ENCODE measurements at places on chromosomes 2 and 18.

GRCh38 chr2:2847209-2847676 is 516.2 kb upstream of the MYT1L start:
- DNase-seq, result no peak

GRCh38 chr2:209688385-209688784 is 83.2 kb upstream of the UNC80 start:
- no peak for DNase-seq

DNA sequence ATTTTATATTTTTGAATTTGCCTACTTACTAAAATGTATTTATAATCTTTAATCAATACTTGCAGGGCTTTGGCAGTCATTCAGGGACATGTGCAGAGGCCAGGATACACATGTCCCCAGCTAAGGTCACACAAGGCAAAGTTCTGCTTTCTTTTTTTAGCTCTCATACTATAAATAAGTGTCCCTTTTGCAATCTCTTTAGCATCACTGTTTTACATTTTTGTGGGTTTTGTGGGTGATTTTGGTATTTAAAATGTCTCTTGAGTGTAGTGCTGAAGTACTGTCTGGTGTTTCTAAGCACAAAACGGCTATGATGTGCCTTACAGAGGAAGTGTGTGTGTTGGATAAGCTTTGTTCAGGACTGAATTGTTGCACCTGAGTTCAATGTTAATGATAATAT is 309.0 kb upstream of the GULP1 start:
- DNase-seq, result peak; percentile 96

DNA sequence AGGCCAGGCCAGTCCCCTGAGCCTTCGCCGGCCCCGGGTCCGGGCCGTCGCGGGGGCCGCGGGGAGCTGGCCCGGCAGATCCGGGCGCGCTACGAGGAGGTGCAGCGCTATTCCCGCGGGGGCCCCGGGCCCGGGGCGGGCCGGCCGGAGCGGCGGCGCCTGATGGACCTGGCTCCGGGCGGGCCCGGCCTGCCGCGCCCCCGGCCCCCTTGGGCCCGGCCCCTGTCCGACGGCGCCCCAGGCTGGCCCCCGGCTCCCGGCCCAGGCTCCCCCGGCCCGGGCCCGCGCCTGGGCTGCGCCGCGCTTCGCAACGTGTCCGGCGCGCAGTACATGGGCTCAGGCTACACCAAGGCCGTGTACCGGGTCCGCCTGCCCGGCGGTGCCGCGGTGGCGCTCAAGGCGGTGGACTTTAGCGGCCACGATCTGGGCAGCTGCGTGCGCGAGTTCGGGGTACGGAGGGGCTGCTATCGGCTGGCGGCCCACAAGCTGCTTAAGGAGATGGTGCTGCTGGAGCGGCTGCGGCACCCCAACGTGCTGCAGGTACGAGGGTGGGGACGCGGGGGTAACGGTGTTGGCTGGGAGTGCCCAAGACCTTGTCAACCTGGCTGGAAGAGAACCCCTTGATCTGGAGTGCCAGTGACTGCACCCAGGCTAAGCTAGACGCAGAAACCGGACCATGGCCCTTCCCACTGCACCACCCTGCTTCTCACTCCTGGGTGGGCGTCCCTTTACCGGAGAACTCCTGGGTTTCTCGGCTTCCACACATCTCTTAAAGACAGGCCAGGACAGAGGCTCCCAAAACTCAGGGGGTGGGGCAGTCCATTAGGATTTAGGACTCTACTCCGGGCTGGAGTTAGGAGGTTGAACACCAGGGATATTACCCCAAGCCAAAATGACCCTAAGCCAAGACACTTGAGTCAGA is 739 bp downstream of the PKDCC start:
- DNase-seq, result peak; percentile 39

DNA sequence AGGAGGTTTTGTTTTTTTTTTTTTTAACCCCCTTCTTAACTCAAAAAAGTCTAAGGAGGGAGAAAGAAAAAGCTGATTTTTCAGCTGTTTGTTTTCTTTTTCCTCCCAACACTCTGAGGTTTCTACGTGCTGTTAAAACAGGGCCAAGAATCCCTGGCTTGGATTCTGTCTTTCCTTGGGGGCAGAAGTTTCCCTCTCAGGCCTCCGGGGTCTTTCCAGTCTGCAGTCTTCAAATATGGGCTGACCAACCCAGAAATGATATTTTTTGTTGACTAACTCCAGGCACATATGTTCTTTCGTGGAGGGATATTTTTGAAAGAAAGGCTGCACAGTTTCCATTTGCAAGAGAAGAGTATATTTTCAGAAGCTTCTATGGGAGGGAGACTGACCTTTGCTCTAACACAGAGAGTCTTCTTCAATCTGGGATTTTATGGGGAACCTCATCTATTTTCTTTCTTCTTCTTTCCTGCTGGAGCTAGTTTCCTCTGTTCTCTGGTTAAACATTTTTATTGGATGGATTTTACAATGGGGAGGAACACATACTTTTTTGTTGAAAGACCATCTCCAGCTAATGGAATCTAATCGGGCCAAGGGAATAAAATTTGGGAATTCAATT is 93.3 kb upstream of the SPRED2 start:
- DNase-seq, result no peak

GRCh38 chr2:1313240-1313924 is 99.9 kb upstream of the TPO start:
- no peak for DNase-seq

- DNase-seq, result no peak
Observed at GRCh38 chr2:70084973-70085710, 2.1 kb upstream of the PCBP1 start.

DNA sequence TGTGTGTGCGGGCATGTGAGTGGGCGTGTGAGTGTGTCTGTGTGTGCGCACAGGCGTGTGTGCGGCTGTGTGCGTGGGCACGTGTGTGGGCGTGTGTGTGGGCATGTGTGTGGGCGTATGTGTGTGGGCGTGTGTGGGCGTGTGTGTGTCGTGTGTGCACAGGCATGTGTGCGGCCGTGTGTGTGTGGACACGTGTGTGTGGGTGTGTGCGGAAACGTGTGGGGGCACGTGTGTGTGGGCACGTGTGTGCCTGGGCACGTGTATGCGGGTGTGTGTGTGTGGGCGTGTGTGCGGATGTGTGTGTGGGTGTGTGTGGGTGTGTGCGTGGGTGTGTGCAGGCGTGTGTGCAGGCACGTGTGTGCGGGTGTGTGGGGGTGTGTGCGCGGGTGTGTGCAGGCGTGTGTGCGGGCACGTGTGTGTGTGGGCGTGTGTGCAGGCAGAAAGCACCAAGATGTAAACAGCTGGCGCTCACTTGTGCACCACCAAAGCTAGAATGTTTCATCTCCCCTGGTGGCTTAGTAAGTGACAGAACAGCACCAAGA is 31.2 kb upstream of the ALKAL2 start:
- no peak for DNase-seq

GRCh38 chr18:36448384-36449290 is 151.1 kb downstream of the FHOD3 start:
- peak; percentile 20 for DNase-seq

GRCh38 chr2:133338224-133338623 is 230.0 kb downstream of the NCKAP5 start:
- DNase-seq, result no peak

GRCh38 chr18:8455661-8456614 is 153.3 kb upstream of the RAB12 start:
- DNase-seq, result no peak

- DNase-seq, result no peak
Observed at GRCh38 chr2:96795076-96795475, 21.0 kb upstream of the CNNM3 start.

GRCh38 chr2:45631955-45632354 is 19.5 kb upstream of the PRKCE start:
- DNase-seq, result no peak

- DNase-seq, result peak; percentile 71
Observed at GRCh38 chr2:101151146-101151858, at the start of gene TBC1D8. TSS of gene TBC1D8 (minus strand) at chr2:101151382. CDS start at chr2:101151253, 129 bp downstream.

DNA sequence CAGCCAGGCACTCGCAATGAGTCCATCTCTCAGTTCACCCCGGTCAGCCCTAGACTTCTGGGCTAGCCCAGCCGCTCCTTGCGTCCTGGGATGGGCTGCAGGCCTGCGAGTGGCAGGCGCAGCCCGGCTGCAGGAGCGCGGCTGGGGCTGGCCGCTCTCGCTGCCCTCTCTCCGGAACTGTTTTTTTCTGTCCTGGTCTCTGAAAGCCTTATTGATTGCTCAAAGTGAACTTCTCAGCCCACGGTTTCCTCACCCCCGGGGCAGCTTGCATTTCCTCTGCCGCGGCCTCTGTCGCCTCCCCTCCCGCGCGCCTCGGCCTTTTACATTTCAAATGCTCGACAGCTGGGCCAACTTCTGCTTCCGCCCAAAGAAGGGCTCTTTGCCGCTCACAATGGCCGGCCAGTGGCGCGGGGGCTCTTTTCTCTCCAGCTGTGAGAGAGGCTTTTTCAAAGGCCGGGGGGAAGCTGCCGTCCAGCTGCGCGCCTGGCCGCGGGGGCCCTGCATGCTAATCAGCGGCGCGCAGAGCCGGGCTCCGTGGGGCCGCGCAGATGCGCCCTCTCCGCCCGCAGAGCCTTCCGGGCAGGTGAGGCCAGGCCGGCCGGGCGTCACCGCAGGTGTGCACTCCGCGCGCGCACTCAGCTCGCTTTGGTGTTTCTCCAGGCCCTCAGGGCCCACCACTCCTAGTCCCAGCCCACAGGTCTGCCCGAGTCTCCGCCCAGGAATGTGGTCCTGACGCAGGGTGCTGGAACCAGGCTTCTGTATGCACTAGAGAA is 513.8 kb downstream of the RNF144A start:
- no peak for DNase-seq

- DNase-seq, result peak; percentile 31
Observed at GRCh38 chr2:23385351-23385747, 370 bp downstream of the KLHL29 start.

DNA sequence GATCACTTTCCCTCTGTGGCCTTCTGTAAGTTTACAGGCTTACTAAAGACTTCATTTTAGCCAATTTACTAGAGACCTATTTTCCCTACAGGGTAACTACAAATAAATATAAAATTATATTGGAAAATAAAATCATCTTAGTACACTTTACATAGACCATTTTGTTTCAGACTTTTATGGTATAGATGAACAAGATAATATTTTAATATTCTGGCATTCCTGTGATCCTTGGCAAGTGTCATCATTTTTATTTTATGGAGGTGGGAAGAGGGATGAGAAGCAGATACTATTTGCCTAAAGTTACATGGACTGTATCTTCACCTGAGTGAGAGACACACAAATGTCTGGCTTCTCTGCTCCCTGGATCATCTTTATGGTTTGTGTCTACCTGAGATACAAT is 149.6 kb upstream of the CWC22 start:
- no peak for DNase-seq

- no peak for DNase-seq
Observed at GRCh38 chr2:147040298-147041120, 804.3 kb upstream of the ACVR2A start.

GRCh38 chr2:132963161-132963560 is 293.2 kb upstream of the LYPD1 start:
- DNase-seq, result no peak

DNA sequence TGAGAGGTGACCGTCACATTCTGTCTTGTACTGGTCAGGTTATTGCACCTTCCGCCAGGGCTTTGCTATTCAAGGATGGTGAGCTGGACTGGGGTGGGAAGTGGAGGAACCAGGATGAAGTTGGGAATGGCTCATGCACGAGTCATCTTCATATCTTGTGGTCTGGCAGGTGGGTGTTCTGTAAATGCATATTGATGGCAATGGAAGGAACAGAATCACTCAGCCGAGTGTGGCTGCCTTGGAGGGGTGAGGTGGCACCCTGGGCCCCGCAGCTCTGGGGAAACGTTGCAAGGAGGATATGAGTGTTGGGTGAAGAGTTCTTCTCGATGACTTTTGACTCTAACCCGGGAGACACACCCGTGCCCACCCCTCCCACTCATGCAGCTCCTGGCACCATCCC is 1.2 kb downstream of the NEU2 start:
- no peak for DNase-seq

- no peak for DNase-seq
Observed at GRCh38 chr2:220103596-220103995, 476.2 kb downstream of the SLC4A3 start.

DNA sequence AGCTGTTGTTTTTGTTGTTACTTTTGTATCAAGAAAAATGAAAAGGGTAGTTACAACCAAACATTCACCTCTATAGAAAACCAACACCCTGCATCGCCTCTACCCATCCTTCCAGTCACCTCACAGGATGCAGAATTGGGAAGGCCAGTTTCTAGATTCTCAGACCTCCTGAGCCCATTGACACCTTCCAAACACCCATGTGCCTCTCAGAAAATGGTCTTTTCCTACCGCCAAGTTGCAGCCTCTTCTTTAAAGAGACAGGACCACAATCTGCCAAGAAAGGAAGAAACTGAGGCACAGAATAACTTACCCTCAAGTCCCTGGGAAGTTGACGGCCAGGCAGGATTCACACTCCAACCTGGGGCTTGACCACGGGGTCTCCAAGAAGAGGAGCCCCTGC is 101.4 kb downstream of the TNS1 start:
- DNase-seq, result no peak

DNA sequence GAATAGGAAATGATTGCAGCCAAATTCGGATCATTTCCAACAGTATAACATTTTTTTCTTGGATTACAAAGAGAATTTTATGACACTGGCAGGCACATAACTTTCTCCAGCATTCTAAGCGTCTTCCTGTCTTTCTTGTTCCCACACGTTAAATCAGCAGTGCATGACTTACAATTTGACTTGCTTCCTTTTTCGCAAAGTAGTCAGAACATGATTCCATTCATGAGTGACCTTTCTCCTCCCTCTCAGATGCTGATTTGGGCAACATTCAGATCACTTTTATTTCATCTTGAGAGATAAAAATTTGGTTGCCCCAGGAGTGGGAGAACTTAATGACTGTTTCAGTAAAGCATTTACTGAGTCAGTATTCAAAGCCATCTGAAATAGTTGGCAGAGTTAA is 858.7 kb upstream of the ACVR2A start:
- no peak for DNase-seq

- DNase-seq, result peak; percentile 37
Observed at GRCh38 chr2:6919901-6920742, 2.9 kb downstream of the RNF144A start.

GRCh38 chr2:65313126-65313953 is 85.7 kb downstream of the ACTR2 start:
- no peak for DNase-seq

GRCh38 chr2:30203156-30203555 is 28.2 kb upstream of the LBH start:
- DNase-seq, result no peak

DNA sequence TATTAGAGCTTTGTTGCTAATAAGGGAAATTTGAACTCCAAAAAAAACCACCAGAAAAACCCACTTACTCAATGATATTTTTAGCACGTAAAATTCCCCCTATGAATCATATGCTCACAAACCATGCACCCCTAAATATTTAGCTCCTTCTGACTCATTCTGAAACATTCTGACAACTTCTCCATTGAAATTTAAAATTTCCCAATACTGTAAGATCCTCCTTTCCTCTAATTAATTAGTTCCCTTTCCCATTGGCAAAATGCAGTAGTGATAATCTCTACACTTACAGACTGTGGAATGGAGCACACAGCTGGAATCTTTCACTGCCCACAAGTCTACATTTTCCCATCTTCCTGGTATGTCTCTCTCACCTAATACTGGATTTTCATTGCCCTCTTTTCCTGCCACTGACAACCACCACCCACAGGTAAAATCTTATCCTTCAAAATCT is 215.8 kb upstream of the ACVR2A start:
- DNase-seq, result no peak

GRCh38 chr2:61017556-61018317 is at the start of the genes PEX13 and PUS10:
TSS of gene PEX13 (plus strand) at chr2:61017720. CDS start at chr2:61017760, 40 bp downstream.
TSS of gene PUS10 (minus strand) at chr2:61018255. CDS start at chr2:61011890, 6,365 bp downstream.
- peak; percentile 70 for DNase-seq
